ENCODE measurements at places on chromosomes 12 and 14.

- DNase-seq: no peak
Measured at GRCh38 chr12:52125476-52125900, 46.0 kb downstream of the SMIM41 start.

DNA sequence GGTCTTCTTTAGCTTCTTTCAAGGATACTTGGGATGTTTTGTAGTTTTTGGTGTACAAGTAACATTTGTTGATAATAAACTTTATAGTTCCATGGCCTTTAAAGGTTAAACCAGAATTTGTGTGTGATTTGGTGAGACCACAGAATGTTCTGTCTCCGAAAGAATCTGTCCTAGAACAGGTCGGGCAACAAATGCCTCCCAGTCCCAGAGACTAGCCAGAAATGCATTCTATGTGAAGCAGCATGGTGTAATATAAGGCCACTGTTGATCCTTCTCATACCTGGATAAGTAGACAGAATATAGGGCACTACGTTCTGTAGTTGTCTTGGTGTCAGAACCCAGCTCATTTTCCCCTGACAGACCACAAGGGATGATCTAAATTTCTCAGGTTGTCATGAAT lies 10.0 kb downstream of the STYK1 start:
- no peak for DNase-seq

DNA sequence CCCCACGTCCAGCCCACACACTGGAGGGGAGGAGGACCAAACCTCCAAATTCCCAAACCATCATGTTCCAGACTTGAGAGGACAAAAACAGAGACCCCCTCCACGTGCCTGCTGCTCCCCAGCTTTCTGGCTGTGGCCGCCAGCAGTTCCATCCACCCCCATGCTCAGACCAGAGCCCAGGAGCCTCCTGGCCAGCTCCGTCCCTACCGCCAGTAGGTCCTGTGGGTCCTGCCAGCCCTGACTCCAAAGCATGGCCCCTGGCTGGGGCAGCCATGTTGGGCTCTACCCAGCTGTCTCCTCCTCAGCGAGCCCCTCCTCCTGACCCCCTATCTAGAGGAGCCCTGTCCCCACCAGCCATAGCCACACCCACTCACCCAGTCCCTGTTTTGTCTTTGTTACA lies 227.3 kb upstream of the RTL1 start:
- DNase-seq: no peak

DNA sequence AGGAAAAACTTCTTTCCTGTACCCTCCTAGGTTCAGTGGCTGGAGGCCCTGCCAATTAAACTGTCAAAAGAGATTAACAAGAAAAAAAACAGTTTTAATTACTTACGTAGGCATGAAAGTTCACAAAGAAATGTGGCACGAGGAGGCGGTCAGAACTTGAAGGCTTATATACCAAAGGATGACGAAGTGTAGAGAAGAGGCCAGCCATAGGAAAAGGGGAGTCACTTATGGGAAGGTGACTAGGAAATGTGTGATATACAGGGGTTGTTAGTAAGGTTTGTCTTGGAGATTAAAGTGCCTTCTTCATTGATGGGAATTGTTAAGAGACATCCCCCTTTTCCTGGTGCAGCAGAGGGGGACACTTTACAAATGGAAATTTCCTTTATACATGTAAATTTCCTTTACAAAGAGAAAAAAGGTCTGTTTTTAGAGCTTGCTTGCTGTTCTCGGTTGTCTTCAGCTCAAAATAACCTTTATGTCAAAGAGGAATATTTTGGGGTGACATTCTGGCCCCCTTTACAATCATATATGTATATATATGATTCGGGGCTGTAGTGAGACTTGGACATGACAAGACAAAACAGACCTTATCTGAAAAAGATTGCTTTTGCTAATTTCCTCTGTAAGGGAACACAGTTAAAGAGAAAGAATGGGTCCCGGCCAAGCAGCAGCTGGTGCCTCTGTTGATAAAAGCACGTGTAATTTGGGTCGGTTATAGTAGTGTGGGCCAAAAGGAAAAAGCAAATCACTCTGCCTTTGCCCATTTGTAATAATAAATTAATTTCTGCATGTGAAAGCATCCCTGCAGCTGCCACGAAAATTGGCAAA lies 38.6 kb downstream of the SYNE2 start:
- no peak for DNase-seq

DNA sequence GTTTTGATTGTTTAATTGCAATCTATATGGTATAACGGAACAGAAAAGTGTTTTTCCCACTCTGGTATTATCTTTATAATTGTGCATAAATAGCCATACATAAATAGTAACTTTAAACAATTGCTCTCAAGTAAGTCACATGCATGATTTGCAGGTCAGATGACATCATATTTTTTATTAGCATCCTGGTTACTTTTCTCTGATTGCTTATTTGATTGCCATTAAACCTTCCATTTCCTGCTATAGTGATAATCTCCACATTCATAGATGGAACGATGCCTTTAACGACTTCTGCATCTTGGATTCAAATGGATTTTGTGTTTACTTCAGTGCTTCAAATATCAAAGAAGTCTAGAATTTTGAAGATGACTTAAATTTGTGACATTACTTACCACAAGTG lies 3.5 kb upstream of the KLRK1 start:
- DNase-seq: no peak

DNA sequence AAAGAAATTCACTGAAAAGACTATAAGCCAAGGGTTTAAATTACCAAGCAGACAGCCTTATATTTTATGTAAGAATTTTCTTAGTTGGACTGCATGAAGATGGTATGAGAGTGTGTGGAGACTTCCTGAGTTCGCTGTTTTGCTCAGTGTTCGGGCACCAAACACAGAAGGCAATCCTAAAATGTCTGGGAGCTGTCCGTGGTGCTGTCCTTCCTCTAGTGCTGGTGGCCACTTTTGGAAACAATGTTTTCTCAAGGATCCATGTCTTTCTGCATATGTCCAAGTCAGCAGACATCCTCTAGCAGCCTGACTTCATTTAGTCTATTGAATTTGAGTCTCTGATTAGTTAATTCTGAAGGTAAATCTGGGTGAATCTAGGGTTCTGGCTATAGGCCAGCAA lies 135.8 kb downstream of the SLC8A3 start:
- no peak for DNase-seq

DNA sequence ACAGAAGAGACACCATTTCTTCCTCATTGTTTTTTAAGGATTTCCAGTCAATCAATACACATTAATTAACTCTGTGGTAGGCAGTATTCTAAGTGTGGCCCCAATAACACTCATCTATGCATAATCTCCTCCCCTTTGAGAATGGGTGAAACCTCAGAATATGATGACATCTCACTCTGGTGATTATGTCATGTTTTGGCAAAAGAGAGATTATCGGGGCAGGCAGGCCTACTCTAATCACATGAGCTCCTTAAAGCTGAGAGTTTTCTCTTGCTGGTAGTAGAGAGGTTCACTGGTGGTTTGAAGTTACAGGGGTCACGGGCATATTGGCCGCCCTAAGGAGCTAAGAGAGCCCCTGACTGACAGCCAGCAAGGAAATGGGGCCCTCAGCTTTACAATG lies 7.1 kb upstream of the LGMN start:
- DNase-seq: no peak

DNA sequence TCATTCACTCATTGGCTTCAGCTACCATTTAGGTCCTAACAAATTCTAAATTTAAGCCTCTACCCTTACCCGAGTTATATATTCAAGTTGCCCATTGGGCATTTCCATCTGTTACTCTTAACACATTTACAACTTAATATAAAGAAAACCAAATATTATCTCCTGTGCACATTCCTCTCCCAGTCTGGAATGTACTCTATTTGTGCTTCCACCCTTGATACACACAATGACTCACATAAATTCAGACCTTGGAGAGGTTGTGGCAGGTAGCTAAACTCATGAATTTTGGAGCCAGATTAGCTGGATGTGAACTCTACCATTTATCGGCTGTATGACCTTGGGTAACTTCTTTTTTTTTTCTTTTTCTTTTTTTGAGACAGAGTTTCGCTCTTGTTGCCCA lies 51.1 kb downstream of the BRMS1L start:
- DNase-seq: no peak

DNA sequence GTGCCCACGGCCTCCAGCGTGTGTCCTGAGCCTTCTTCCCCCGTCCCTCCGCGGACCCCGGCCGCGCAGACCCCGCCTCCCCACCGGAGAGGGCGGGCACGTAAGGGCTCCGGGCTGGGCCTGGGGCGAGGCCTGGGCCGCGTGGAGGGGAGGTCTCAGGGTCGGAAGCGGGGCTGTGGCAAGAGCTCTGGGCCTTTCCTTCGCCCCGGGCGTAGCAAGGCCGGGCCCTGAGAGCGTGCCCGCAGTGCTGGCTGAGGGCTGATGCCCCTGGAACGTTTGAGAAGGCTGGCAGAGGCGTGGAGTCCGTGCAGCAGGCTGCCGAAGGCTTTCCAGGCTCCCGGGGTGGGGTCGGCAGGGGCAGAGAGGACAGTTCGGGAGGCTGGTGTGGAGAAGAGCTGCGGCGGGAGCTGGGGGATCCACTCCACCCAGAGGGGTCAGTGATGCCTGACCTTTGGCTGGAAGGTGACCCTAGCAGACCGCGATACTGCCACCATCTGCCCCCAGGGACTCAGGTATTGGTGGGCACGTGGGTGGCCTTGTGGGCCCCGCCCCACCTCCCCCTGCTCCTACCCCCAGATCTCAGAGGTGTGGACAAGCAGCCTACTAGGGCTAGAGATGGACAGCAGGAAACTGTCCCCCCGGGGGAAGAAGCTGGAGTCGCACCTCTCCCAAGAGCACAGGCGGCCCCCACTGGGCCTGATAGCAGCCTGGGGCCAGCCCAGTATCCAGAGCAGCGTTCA lies 558 bp downstream of the TEX22 start:
- peak; percentile 66 for DNase-seq

- DNase-seq: no peak
Measured at GRCh38 chr12:15538881-15539280, 216.6 kb downstream of the PTPRO start.

DNA sequence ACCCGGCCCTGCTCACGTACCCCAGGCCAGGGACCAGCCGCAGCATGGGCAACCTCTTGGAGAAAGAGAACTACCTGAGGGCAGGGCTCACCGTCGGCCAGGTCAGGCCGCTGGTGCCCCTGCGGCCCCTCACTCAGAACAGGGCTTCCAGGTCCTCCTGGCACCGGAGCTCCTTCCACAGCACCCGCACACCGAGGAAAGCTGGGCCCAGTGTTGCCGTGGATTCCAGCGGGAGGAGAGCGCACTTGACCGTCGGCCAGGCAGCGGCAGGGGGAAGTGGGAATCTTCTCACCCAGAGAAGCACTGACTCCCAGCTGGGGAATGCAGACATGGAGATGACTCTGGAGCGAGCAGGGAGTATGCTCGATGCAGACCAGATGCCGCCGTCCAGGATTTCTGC lies 7.9 kb upstream of the VAMP1 start:
- no peak for DNase-seq

GRCh38 chr12:117118838-117119591 lies 19.8 kb upstream of the TESC start:
- no peak for DNase-seq

- DNase-seq: no peak
Measured at GRCh38 chr12:130803702-130804101, 35.3 kb downstream of the STX2 start.

- DNase-seq: peak; percentile 52
Measured at GRCh38 chr12:69240631-69240995, 1.2 kb downstream of the CPSF6 start.

GRCh38 chr12:78430551-78430950 lies 434.0 kb upstream of the SYT1 start:
- no peak for DNase-seq

- DNase-seq: no peak
Measured at GRCh38 chr14:75184492-75184891, 8.1 kb upstream of the TMED10 start.

DNA sequence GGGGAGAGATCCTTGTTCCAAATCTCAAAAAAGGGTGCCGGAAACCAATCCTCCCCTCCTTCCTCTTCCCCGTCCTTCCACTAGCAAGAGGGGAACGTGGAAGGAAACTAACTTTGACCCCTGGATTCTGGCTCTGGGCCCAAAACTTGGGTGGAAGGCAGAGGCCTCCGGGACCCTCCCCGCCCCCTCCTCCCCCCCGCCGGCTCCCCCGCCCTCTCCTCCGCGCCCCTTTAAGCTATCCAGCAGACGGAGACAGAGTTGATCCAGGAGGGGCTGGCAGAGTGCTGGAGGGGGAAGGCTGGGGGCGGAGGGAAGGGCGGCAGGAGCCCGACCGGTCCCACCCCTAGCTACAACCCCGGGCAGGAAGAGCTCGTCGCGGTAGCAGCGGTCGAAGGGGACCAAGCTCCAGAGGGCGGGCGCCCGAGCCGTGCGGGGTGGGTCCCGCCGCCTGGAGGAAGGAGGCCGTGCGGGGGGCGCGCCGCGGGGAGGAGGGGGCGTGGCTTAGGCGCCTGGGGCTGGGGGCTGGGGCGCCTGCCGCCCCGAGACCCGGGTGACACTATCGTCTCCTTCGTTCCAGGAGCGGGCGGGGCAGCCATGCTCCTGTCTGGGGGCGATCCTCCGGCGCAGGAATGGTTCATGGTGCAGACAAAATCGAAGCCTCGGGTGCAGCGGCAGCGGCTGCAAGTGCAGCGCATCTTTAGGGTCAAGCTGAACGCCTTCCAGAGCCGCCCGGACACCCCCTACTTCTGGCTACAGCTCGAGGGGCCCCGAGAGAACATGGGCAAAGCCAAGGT lies at the start of gene NYNRIN:
TSS of gene NYNRIN (plus strand) at position 351 of the 794 bp plus-strand sequence. CDS start at position 595, 244 bp downstream.
- peak; percentile 11 for DNase-seq

- peak; percentile 19 for DNase-seq
Measured at GRCh38 chr12:12441843-12442461, 85.1 kb downstream of the BORCS5 start.

DNA sequence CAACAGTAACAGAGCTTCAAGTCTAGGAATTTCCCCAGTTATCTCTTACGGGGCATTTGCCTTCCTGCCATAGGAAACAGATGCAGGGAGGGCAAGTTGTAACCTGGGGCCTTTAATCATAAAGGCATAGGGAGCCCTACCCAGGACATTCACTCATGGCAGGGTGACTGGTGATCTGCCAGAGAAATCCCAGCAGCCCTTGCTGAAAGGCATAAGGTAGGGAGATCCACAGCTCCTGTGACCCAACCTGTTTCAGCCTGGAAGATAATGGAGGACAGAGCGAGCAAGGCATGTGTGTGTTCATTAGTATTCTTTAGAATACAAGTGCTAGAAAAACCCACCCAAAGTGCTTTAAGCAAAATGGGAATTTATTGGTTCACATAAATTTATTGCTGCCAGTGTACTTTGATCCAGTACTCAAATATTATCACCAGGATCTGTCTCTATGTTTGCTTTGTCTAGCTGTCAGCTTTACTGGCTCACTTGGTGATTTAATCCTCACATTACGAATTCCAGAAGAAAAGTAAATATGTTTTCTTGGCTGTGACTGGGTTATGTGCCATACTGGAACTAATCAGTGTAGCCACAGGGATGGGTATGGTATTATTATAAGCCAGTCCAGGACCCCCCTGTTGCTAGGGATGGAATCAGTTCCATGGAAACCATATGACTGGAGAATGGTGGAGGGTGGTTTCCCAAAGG lies 21.1 kb upstream of the AKAP6 start:
- no peak for DNase-seq

DNA sequence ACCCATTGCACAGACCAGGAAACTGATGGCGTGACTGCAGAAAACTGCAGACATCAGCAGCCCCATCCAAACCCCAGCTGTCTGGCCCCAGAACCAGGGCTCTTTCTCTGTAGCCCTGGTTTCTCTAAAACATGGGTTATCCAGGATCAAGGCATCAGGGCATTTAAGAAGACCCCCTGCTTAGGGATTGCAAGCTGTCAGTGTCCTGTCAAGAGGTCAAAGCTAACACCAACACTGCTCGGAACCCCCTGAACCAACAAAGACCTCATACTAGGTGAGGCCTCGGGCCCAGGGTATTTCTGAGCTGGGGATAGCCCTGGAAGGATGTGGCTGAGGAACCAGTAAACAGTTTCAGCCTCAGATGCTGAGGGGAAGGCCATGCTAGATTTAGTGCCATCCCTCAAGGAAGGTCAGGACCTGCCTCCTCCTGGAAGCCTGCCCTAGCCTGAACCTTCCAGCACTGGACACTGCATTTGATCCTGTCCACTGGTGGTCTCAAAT lies 39.2 kb downstream of the BCL11B start:
- DNase-seq: no peak
